Activated CD4-positive, alpha-beta T cell treated with anti-CD3 and anti-CD28 coated beads, Interleukin-2, amount 10 ng/mL, durations not matched to agents 24 days and 14 days (primary cell): ENCODE measurements at places on chromosomes 2 and 18. TPM values are rescaled to one million over a fixed set of nuclear protein-coding genes. Genes with fewer than 3 reads are reported as not detected.

- peak; percentile 56 for DNase-seq
Observed at GRCh38 chr2:174330945-174331594, 3.7 kb upstream of the SP9 start.

DNA sequence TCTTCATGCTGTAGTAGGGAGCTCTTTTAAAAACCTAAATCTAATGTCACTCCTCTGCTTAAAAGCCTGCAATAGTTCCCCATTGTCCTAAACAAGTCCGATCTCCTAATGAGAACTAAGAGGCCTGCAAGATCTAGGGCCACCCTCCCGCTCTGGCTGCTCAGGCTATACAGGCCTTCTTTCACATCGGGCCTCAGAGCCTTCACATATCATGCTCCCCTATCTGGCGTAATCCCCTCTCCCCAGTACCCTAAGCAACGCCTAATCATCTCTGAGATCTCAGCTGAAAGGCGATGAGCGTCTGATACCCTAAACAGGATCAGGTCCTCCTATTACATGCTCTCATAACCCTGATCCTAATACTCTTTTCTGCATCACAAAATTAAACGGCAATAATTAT, 1.9 kb downstream of the MAP4K3 start:
- no peak for DNase-seq

- no peak for DNase-seq
Observed at GRCh38 chr2:225091336-225091735, 49.1 kb upstream of the DOCK10 start.

Gene MAP2
- not detected in 2 replicates for total RNA-seq

DNA sequence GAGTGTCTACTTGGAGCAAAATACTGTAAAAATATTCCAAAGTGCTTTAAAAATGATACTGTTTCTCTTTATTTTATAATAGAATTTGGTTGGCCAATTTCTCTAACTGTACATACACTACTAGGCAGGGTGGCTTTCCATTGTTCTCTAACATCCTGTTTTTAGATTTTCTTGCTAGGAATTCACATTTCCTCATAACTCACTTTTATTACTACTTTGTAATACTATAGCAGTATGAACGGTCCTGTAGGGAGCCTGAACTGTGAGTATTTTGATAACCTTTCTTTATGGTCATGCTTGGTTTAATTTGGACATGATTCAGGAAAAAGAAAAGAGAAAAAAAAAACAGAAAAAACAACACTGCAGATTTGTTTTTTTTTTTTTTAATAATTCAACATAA, 37.8 kb downstream of the GCG start:
- DNase-seq = no peak

DNA sequence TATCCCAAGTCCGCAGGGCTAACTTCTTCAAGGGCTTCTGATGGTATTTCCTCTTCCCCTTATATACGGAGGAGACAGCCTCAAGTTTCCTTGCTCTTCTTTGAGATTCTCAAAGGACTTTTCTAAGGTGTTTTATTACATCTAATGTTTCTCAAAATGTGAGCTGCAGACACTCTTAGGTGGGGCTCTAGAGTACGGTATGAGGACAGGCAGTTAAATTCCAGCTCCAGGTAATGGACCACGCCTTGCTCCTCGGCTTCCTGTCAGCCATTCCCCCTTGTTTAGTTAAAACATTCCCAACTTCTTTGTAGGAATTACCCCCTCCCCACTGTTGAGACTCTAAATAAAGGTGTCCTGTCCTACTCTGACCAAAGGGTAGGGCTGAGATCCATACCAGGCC, 131.9 kb downstream of the IRS1 start:
- DNase-seq = no peak

Gene SIGLEC15
- not detected in 2 replicates for total RNA-seq

DNA sequence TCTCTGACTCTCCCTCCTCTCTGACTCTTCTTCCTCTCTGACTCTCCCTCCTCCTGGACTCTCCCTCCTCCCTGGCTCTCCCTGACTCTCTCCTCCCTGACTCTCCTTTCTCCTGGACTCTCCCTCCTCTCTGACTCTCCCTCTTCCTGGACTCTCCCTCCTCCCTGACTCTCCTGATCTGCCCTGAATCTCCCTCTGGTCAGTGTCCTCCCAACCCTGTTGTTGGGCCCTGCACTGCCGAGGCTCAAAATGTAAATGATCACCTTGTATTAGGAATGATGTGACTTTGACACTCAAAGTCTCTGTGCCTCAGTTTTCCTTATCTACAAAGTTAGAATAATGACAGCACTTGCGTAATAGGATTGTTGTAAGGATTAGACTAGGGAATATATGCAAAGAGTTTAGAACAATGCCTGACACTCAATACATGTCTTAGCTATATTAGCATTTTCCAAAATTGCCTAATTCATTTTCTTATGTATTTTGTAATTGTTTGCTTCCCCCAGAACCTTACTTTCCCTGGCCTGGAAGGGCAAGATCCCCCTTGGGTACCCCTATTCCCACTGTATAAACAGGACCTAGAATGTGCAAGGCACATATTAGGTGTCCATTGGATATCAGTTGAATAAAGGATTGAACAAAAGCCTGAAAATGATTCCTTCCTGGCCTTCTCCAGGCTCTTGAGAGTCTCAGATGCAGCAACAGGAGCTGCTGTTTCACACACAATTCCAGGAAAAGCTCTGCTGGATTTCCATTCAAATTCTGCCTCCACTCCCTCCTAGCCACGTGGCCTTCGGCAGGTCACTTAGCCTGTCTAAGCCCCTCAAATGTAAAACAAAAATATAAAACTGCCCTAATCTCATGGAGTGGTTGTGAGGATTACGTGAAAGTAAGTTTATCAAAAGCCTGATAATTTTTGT, 170.1 kb downstream of the INHBB start:
- DNase-seq = no peak

DNA sequence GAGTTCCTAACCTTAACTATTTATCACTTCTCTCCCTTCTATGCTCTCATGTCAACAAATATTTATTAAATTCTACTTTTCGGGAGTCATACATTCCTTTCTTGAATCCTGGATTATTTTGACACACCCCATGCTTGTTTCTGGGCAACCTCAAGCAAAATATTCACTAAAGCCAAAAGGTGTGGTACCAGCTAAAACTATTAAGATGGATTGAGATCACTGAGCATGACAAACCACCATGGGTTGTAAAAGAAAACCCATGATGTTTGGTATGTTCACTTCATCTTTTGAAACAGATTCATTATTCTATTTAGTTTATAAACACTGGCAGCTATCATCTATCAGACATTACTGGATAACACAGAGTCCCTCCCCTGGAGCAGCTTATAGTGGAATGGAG, 32.5 kb downstream of the DPP4 start:
- no peak for DNase-seq

Gene NT5DC4
- total RNA-seq = 0.24 TPM in 1 of 2 replicates, not detected in the other

DNA sequence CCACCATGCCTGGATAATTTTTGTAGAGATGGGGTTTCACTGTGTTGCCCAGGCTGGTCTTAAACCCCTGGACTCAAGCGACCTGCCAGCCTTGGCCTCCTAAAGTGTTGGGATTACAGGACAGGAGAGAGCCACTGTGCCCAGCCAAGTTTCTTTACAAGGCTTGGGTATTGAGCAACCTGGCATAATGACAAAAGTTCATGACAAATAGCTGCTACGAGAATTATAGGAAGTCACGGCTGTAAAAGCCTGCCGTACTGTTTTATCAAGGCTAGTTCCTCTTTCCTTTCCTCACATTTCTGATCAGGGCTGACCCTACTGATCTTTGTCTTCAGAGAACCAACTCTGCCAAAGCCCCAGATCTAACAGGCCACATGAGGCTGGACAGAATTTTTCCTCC, 490.4 kb upstream of the SPRED2 start:
- no peak for DNase-seq

Gene ACVR1C
- total RNA-seq = 0.98 and 1.0 TPM in 2 replicates

- DNase-seq = no peak
Observed at GRCh38 chr2:83464444-83464843, 994.6 kb downstream of the SUCLG1 start.

Gene POTEJ
- not detected in 2 replicates for total RNA-seq

DNA sequence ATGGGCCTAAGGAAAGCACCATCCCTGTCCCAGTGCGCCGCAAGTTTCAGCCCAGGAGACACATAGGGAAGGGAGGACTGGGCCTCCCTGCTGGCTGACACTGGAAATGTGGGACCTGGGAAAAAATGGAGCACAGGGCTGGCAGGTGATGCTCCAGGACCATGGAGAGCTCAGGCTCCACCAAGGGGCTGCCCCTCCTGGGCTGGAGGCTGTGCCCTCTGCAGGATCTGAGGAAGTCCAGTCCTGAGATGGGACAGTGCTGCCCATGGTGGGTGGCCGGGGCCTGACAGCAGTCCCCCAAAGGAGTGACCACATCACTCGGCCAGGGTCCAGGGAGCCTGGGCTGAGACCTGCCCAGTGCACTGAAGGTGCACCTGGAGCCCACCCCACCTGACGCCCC, 108.6 kb upstream of the TEKT4 start:
- no peak for DNase-seq

- DNase-seq = no peak
Observed at GRCh38 chr2:238846378-238846627, 1.6 kb upstream of the TWIST2 start.

DNA sequence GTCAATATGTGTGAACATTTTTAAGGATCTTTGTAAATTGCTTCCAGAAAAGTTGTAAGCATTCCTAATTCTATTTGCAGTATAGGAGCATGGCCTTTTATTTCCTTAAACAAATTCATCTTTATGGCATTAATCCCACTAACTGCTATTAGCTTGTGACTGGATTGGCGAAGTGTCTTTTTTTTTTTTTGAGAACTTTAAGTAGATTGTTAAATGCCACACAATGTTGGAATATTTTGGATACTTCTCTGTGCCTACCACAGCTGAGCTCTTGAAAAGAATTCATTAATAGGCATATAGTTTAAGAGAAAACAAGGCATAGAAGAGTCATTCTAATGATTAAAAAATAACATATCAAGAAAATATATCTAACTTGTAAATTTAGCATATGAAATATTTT, 129.7 kb downstream of the LAMA3 start:
- DNase-seq = no peak

Gene MRPL19
- total RNA-seq = 70.6 and 76.8 TPM in 2 replicates

DNA sequence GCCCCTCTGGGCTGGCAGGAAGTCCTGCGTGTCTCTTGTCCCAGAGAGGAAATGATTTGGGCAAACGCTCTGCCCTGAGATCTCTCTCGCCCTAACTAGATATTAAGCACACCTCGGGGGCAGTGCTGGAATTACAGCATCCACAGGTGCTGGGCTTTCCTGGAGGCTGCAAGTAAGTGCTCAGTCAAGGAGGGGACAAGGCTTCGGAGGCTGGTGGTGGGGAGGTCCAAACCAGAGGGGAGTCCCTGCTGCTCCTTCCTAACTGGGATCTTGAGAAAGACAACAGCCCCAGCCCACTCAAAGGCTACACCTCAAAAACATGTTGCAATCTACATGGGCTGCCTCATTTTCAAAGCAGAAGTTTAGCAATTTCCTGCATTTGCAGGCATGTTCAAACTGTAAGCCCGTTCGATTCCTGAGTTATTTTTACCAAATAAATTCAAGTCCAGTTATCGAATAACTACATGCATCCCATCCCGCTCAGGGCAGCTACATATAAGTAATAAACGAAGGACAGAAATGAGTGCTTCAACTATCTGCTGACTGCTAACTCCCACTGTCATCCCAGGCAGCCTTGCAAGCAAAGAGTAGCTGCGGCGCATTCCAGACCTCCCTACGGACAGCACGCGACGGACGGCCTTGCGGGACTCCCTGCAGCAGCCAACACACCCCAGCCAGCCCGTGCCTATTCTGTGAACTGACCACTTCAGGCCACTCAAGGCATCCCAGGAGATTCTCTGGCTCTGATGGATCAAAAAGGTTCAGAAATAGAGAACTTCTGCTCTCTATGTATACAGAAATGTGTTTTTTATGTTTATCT, 27.5 kb downstream of the ZNF516 start:
- DNase-seq = no peak

Gene VIT
- not detected in 2 replicates for total RNA-seq

GRCh38 chr2:144553379-144553778, 33.5 kb upstream of the ZEB2 start:
- DNase-seq = no peak

- DNase-seq = no peak
Observed at GRCh38 chr2:102505290-102505689, 32.3 kb downstream of the SLC9A4 start.

- DNase-seq = no peak
Observed at GRCh38 chr2:86291328-86291662, 46.1 kb downstream of the REEP1 start.

DNA sequence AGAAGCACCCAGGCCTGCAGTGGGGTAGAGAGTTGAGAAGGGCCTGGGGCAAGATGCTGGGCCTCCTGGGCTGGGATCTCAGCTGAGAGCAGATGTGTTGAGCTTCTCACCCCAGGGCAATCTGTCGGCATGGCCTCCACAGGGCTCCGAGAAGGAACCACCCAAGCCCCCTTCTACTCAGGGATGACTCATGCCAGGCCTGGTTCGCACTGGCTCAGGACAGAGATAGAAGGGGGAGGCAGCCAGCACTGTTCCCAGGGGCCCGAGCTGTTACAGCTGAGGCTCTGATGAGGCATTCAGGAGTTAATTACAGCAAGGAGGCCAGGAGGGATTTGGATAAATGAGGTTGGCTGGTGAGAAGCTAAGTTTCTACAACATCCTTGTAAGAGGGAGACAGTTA, 62.5 kb downstream of the CENPO start:
- DNase-seq = no peak

Gene CDKL4
- not detected in 2 replicates for total RNA-seq

DNA sequence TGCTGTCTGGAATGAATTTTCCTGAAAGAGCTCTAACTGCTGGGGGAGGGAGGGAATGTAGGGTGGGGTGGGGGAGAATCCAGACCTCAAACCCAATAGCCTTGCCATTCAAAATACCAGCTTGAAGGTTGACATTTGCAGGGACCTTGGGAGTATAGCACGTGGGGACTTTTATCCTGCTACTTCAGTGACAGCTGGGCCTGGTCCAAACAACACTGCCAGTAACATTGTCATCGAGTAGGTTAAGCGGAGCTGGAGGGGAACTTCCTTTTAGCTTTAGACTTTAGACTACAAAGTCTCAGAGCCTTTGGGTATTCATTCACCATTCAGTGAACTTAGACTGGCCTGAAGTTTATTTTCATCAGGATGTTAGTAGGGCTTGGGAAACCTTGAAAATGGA, 248.7 kb downstream of the MEIS1 start:
- no peak for DNase-seq

Gene DSG4
- not detected in 2 replicates for total RNA-seq

DNA sequence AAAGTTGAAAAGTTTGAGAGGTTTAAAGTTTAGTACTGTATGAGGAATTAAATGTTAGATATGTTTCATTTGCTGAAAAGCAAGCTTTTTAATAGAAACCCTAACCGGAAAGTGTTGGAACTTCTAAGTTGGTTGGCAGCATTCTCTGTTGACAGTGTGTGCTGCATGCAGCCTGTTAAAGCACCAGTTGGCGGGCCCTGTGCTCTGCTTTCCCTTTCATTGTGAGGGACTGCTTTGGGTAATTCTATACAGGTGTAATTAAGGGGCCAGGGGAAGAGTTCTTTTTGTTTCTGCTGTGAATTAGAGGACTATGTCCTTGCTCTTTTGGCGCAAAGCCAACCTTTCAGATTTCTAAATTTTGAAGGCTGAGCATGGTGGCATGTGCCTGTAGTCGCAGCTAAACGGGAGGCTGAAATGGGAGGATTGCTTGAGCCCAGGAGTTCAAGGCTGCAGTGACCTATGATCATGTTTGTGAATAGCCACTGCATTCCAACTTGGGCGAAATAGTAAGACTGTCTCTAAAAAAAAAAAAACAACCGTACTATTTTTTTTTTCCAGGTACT, 20.1 kb downstream of the PLEKHB2 start:
- DNase-seq = no peak

Gene TMEM247
- total RNA-seq = not detected in 2 replicates
